ENCODE measurements at places on chromosomes 12 and 14.
A peak's percentile ranks its signal among the peaks of the same experiment; 100 is the strongest.

GRCh38 chr12:106417926-106418910, 60.7 kb downstream of the POLR3B start:
- no peak for DNase-seq

GRCh38 chr14:88632512-88632911, 69.7 kb downstream of the ZC3H14 start:
- no peak for DNase-seq

DNA sequence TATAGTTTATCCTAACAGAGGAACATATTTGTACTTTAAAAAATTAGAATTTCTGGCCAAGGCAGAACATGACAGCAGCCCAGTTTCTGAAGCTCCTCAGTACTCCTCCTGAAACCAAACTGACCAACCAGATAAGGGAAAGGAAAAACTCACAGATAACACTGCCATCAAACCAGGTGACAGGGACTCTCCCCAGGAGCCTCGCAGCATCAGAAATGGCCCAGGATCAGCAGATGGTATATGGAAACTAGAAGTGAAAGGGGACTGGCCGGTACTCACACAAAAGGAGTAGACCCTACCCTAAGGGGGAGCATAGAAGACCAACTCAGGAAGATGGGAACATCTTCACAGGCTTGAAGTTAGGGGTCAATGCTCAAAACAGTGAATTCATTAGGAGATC, 22.0 kb downstream of the GALC start:
- DNase-seq = no peak

- no peak for DNase-seq
These were observed 84.5 kb downstream of the PLEKHA5 start for GRCh38 chr12:19214020-19214419.

GRCh38 chr12:21892341-21892740, 48.9 kb downstream of the ABCC9 start:
- no peak for DNase-seq

GRCh38 chr12:131911851-131912477, 17.1 kb upstream of the PUS1 start:
- no peak for DNase-seq

GRCh38 chr12:97745406-97746101, 282.9 kb downstream of the RMST start:
- no peak for DNase-seq

GRCh38 chr12:15151161-15152091, 69.8 kb downstream of the RERG start:
- DNase-seq = no peak

DNA sequence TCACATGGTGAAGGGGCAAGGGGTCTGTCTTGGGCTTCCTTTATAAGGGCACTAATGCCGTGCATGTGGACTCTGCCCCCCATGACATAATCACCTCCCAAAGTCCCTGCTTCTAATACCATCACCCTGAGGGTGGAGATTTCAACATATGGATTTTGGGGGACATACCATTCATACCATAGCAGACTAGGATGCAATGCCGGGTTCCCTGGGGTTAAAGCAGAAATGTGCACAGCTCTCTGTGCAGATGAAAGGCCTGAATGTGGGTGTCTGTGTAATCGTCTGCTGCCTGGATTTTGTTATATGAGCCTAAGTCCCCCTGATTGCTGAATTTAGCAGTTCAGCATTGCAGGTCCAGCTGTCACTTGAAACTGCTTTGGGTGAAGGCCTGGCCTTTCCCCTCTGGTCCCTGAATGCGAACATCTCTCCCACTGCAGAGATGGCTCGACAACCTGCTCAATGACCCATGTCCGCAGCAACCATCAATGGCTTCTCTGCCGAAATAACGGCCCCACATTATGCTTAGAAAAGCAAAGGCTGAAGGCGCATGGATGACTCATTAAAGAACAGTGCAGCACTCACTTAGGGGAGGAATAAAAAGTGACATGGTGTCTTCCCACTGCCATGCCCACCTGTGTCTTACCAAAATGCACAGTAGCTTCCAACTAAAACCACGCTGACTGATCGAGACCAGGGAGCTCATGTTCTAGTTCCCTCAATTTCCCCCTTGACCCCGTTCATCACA, 286.3 kb downstream of the DPF3 start:
- DNase-seq = no peak

GRCh38 chr14:83816761-83817160, 1713.2 kb upstream of the FLRT2 start:
- DNase-seq = no peak

- peak; percentile 16 for DNase-seq
These were observed 92.7 kb downstream of the DIP2B start for GRCh38 chr12:50597200-50598195.

GRCh38 chr14:68014771-68015170, 195.2 kb downstream of the RAD51B start:
- DNase-seq = no peak

GRCh38 chr14:51139121-51139681, 44.3 kb upstream of the TRIM9 start:
- DNase-seq = no peak

- peak; percentile 0 for DNase-seq
These were observed 198.5 kb downstream of the KCNC2 start for GRCh38 chr12:75011120-75011519.

- no peak for DNase-seq
These were observed 381.5 kb upstream of the STXBP6 start for GRCh38 chr14:25431211-25432076.

DNA sequence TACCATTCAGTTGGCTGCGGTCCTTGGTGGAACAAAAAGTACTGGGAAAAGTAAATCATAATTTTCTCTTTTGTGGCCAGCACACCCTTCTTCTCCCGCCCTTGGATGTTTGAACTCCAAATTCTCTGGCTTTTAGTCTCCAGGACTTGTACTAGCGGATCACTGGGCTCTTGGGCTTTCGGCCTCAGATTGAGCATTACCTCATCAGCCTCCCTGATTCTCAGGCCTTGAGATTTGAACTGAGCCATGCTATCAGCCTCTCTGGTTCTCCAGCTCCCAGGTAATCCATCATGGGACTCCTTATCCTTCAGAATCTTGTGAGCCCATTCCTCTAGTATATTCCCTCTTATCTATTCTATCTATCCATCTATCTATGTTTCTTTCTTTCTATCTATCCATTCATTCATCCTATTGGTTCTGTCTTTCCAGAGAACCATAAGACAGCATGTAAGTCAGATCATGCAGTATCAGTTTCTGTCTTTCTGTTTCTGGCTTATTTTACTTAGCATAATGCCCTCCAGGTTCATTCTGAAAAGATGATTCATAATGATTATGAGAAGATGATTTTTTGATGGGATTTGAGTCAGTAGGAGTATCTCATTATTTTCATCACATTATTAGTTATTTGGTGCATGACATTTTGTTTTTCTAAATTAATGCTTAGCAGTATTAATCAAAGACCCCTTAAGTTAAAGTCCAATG, 814.9 kb downstream of the LRFN5 start:
- DNase-seq = no peak

DNA sequence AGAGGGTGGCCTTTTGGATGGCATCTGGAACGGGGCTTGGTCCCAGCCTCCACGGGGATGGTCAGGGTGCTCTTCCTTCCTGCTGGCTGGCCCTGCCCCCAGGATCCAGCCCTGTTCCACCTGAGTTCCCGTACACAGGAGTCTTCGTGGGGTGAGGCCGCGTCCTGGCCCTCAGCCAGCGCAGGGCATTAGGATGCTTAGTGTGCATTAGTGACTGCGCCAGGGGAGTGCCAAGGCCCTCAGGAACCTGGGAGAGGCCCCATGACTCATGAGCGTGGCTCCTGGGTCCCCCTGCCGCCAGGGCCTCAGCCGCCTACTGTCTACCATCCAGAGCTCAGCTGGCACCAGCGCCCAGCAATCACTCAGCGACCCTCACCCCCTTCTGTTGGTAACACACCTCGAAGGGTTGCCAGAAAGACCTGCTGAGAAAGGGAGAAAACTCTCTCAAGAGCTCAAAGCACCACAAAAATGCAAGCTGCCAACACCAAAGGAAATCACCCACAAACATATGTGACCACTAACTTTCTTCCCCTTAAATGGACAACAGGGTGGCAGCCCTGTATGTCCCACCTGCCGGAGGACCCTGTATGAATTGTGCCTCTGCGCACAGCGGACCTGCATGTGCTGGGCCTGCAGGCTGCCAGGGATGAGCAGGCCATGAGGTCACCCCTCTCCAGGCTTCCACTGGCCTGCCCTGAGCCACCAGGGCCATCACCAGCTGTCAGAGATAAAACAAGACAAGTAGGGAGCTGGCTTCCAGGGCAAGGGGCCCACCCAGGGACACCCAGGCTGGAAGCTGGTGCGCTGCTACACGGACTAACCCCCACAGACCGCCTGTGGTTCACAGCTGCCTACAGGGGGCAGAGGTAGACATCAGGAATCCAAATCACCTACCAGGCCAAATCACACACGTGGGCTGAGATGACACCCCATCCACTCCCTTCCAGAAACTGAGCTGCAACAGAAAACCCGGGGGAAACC, 28.7 kb downstream of the CCDC85C start:
- no peak for DNase-seq

DNA sequence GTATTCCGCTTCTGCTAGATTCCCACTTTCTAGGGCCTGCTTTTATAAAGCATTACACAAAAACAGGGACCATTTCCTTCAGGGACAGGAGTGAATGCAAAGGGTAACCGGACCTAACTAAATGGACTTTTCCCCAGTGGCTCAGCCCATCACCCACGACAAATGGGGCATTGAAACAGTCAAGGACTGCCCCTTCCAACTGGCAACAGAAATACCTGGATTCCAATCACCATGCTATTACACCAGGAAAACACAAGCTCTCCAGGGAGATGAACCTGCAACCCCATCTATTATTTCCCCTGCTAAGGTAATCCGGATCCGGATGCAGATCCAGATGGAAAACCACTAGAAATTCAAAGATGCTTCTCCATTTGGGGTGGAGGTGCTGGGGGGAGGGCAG, 1.0 kb downstream of the MPHOSPH9 start:
- no peak for DNase-seq

- no peak for DNase-seq
These were observed 6.0 kb downstream of the STYX start for GRCh38 chr14:52735921-52736489.

DNA sequence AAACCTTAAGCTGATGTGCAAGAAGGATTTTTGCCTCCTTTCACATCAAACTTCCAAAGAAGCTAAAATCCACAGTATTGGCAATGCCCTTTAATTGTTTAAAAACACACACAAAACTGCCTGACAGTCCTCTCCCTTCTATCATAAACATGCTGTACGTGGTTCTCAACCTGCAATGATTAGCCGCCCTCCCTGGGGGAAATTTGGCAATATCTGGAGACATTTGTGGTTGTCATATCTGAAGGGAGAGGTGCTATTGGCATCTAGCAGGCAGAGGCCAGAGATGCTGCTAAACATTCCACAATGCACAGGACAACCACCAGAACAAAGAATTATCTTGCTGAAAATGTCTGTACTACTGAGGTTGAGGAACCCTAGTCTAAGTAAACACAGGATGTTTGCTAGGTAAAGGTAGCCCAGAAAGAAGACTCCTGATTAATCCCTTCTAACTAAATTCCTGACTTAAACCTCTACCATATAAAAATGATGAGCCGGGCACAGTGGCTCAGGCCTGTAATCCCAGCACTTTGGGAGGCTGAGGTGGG, 1.2 kb downstream of the ACOT6 start:
- no peak for DNase-seq

- DNase-seq = no peak
These were observed 35.1 kb downstream of the OR10P1 start for GRCh38 chr12:55671746-55672145.

GRCh38 chr12:13839365-13840336, 141.8 kb downstream of the GRIN2B start:
- no peak for DNase-seq

DNA sequence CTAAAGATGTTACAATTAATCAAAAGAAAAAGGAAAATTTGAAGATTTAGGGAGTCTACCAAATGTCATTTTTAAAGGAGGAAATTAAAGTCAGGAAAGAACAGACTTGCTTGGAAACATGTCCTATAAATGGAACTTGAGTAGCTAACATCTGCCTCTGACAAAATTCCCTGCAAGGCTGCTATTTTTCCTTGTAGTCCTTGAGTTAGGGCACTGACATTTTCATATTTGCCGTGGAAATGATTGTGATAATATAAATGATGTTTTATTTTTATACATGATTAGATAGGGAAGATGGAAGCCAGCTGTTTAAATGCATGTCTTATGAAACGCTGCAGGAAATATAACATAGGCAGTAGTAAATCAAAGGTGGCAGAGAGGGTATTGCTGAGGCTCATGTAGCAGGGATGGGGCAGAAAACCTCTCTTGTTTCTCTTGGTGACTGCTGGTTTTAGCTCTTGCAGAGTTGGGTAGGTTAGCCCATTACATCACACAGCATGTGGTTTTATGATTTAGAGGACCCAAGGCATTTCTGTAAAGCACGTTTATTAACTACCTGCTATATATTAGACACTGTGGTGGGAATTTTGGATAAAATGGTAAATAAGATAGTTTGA, 21.7 kb downstream of the NUBPL start:
- no peak for DNase-seq

DNA sequence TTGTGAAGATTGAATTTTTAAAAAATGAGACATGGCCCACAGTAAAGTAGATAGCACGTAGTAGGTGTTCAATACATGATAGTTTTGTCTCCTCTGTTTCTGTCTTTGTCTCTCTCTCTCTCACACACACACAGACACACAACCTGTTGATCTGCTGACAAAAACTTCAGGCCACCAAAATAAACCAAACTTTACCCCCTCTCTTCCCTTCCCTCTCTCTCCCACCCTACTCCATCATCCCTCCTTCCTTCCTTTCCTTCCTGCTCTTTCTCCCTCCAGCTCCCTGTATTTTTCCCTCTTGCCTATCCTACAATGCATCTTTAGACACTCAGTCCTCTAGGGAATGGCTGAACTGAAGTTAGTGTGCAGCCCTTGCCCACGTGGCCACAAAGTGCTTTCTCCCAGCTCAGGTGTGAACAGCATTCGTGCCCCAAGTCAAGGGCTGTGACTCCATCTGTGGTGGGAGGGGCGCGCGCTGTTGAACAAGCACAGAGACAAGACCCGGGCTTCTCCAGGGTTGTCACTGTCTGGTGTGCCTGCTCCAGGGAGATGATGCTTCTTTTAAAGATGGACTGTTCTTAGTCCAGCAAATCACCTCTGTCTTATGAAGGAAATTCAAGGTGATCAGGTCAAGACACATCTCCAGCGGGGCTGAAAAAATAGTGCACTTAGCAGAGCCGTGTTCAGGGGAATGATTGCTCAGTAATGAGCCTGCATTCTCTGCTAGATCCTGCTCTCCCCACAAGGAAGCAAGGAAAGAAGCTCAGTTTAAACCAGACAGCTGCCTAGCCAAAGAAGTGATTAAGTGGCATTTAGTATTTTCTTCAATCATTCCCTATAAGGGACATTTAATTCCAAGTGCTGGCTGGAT, 75.3 kb downstream of the WSCD2 start:
- DNase-seq = no peak

DNA sequence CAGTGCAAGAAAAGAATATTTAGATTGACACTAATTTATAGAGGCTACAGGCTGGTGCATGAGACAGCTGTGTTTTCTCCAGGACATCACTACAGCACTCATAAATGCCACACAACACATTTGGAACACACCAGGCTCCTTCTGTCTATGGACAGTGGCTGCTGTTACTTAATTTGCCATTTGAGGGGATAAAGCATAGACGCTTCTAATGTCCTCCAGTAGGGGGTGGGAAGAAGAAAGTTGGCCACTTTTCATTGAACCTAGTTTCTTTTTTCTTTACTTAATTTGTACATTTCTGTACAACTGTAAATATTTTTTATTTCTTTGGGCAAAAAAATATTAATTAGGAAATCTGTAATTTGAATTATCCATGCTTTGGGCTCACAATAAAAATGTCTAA, 12.4 kb upstream of the RTN1 start:
- no peak for DNase-seq

- no peak for DNase-seq
These were observed 75.0 kb downstream of the BICD1 start for GRCh38 chr12:32181498-32182175.
